HTR-8/SVneo (cell line): ENCODE measurements at places on chromosomes 7 and 10.

DNA sequence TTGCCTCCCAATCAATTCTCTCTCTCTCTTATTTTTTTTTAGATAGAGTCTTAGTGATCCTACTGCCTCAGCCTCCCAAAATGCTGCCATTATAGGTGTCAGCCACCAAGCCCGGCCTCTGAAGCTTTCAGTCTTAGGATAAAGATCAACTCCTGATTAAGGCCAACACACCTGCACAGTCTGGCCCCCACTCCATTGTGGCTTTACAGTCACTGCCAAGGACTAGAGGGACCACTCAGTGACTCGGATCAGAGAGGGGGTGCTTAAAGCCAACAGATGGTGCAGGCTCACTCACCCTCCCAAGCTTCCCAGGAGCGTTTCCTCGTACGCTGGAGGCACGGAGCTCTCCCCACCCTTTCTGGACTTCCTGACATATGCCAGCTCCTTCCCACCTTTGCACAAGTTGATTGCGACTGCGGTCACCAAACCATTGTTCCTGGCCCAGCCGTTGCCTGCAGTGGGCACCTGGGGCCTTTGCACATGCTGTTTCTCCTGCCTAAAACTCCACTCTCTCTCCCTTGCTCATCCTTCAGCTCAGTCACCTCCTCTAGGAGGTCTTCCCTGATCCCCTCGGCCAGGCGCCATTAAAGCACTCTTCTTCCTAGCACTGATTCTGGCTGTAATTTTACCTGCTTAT lies 1.7 kb upstream of the CDH23 start:
- no peak for DNase-seq

- no peak for DNase-seq
Measured at GRCh38 chr10:88901206-88901983, 21.4 kb downstream of the STAMBPL1 start.

GRCh38 chr7:116018731-116019130 lies 11.8 kb downstream of the TFEC start:
- DNase-seq: no peak

DNA sequence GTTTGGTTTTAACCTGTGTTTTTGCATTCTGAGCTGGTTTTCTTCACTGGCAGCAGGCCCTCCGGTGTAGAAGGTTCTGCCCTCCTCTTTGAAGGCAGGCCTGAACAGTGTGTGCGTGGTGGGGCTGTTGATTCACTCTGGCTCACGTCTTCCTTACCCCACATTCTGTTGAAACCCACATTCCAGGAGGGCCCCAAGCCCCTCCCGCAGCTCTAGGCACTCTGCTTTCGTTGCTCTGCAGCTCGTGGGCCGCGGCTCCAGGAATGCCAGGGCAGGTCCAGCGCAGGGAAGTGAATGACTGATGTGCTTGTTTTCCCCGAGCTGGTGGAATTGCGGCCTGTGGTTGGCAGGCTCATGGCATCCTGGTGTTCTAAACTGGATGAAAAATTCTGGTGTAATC lies 49.0 kb downstream of the HTRA1 start:
- no peak for DNase-seq

- DNase-seq: no peak
Measured at GRCh38 chr10:130105724-130106123, 4.9 kb downstream of the C10orf143 start.

DNA sequence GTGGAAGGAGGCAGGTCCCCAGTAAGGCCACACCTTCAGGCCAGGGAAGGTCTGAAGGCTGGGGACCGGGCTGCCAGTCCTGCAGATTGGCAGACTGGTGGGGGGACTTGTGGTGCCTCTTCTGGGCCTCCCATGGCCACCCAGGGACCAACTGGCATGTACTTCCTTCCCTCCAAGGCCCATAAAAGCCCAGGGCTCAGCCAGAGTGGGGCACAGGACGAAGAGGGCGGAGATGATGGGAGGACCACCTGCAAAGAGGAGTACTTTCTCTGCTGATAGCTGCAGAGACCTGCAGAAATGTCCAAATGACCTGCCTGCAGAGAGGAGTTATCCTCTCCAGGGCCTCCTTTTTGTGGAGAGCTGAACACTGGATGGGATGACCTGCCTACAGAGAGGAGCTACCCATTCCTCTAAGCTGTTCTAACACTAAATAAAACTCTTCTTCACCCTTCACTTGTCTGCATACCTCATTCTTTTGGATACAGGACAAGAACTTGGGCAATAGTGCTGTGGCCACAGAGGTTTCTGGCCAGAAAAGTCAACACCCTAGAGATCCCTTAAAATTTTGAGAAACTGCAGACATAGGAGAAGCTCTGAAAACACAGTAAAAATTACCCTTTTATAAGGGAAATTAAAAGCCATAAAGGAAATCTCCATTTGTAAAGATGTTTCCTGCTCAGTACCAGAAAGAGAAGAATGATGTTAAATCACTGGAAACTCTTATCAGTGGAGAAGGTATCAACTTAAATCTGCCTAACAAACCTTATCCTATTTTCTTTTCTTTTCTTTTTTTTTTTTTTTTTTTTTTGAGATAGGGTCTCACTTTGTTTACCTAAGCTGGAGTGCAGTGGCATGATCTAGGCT lies 20.7 kb upstream of the PRF1 start:
- DNase-seq: no peak

DNA sequence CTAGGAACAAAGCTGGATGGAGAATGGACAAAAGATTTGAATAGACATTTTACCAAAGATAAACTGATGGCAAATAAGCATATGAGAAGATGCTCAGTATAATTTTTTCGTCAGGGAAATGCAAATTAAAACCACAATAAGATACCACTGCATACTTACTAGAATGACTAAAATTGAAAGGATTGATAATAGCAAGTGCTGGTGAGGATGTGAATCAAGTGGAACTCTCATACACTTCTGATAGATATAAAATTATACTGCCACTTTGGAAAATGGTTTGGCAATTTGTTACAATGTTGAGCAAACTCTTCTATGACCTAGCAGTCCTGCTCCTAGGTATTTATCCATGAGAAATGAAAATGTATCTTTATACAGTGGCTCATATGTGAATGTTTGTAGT lies 83.3 kb downstream of the EXOC6 start:
- DNase-seq: no peak

- DNase-seq: peak; percentile 24
Measured at GRCh38 chr10:84076540-84077195, 62.6 kb upstream of the GHITM start.

DNA sequence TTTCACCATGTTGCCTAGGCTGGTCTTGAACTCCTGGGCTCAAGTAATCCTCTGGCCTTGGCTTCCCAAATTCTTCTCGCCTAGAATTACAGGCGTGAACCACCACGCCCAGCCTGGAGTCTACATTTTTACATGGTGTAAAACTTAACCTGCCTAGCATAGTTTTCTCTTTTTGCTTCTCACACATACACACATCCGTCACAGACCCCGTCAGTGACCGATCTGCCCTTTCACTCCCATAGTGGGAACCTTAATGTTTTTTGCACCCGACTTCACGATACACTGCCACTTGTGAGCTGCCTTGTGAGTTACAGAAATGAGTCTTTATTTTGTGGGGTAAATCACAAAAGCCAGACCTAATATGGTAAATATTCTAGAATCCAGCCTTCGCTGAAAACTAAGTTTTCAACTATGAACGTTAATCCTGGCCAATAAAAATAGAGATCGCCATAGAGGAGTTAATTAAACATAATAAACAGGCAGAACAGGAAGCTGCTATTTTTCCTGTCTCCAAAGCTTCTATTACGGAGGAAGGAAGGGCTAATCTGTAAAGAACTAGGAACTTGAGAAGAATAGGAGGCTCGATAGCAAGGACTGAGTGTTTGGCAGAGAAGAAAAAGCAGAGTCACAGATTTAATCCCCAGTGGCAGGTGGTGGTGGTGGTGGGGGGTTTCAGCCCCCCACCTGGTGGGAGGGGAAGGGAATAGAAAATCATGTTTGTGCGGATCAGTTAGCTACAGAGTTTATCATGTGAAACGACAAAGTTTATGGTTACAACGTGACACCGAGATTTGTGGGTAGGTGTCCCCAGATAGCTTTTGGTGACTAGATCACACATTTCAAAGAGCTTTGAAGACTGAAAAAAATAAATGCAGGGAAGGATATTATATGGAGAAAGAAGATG lies 14.7 kb upstream of the FAM171A1 start:
- DNase-seq: no peak

DNA sequence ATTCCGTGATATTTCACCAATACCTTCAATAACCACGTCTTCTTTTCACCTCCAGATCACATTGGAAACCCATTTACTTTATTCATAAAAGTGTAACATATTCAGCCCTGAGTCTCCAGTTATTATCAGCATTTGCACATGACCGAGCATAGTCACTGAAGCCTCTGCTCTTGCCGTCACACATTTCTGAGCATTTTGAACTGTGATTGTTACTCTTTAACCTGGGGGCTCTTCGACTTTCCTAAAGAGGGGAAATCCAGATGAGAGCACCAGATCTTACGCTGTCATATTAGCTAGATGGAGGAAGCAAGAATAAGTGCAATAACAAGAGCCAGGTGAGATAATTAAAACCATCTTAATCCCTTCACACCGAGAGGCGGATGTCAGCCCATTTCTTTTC lies 260.0 kb upstream of the NRP1 start:
- no peak for DNase-seq

DNA sequence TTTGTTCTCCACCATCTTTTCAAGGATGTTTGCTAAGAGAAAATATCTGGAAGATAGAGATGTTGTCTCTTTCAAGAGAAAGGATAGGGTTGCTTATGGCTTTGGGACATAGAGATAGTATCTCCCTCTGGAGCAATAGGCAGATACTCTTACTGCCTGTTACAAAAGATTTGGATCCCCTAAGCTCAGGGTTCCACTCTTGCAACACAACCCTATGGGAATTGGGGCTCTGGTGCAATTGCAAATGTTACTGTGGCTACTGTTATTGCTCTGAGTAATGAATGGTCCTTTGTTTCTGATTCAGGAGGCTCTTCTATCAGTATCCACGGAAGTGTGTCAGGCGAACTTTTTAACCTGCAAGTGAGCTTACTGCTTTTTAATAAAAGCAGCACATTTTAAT lies 88.8 kb downstream of the GPR85 start:
- DNase-seq: no peak

DNA sequence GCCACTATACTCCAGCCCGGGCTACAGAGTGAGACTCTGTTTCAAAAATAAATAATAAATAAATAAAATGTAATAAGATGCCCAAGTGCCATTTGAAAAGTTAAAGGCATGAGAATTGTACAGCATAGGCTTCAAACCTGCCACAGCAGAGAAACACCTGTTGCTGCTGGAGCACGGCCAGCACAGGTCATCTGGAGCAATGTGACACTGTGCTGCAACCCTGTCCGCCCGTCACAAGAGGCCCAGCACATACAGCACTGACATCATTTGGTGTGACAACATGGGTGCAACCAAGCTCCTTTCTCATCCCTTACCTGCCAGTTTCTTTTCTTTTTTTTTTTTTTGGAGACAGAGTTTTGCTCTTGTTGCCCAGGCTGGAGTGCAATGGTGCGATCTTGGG lies 1.3 kb downstream of the RFC2 start:
- no peak for DNase-seq

GRCh38 chr7:158956805-158957509 lies 100.6 kb downstream of the DYNC2I1 start:
- no peak for DNase-seq

- no peak for DNase-seq
Measured at GRCh38 chr7:149664666-149665065, 108.7 kb downstream of the ZNF467 start.

- DNase-seq: no peak
Measured at GRCh38 chr7:2374830-2375728, 20.5 kb downstream of the EIF3B start.

GRCh38 chr7:127114742-127115265 lies 137.9 kb downstream of the GRM8 start:
- DNase-seq: no peak

DNA sequence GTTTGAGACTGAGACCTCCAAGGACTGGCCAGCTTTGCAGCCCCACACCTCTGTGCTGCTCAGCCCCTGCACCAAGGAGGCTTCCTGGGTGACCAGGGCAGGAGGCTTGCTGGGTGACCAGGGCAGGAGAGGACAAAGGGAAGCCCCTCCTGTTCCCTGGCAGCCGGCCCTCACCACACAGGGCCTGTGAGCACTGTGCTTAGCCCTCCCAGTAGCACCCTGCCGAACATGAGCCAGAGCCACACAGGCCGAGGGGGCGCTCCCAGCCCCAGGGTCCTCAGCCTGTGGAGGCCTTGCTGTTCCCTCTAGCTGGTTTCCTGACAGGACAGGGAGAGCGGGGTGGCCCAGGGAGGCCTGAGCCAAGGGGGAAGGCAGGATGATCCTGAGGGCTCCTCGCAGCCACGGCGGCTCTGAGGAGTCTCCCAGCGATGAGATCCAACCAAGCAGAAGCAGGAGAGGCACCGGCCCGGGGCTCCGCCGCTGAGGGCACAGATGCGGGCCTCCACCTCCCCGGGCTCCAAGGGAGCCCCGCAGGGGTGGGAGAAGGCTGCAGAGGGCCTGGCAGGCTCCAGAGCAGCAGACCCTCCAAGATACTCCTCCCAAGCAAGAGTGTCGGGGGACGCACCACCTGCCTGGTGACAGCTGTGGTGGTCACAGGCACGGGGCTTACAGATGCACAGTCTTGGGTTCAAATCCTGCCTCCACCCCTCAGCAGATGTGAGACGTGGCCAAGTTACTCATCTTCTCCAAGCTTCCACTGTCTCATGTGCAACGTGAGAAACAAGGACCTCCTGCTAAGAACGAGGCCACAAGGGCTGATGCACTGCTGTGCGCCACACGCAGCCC lies 22.5 kb downstream of the WDR86 start:
- DNase-seq: no peak

- DNase-seq: no peak
Measured at GRCh38 chr7:11366118-11366517, 392.4 kb downstream of the PHF14 start.

GRCh38 chr10:85537561-85537960 lies 829.0 kb downstream of the GRID1 start:
- DNase-seq: no peak

GRCh38 chr7:95996174-95996573 lies 223.8 kb downstream of the DYNC1I1 start:
- no peak for DNase-seq

- DNase-seq: no peak
Measured at GRCh38 chr10:24462889-24463552, 254.1 kb downstream of the KIAA1217 start.

DNA sequence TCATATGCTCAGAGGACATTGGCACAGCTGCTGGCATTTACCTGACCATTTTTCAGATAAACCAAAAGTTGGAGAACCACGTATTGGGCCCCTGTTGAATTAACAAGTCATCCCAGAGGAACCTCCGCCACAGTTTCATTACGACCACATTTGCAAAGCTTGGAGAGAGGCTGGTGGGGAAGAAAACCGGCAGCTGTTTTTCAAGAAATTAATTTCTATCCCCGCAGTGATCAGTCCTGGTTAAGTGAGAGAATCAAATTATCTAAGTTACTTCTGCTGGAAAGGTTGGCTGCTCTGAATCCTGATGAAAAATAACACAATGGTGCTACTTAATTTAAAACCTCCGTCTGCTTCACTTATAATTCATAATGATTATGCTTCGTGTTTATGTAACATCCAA lies 737.1 kb upstream of the AUTS2 start:
- no peak for DNase-seq

GRCh38 chr7:134140889-134141867 lies 14.0 kb downstream of the LRGUK start:
- DNase-seq: peak; percentile 35

- DNase-seq: peak; percentile 84
Measured at GRCh38 chr10:11875494-11876281, 52.5 kb downstream of the PROSER2 start.
